Lung (tissue), 17 donors: ENCODE measurements at places on chromosomes 11 and 22. TPM values are rescaled to one million over a fixed set of nuclear protein-coding genes. Genes with fewer than 3 reads are reported as not detected.

GRCh38 chr22:44825310-44826150, 73.2 kb downstream of the ARHGAP8 start:
- DNase-seq, result no peak

DNA sequence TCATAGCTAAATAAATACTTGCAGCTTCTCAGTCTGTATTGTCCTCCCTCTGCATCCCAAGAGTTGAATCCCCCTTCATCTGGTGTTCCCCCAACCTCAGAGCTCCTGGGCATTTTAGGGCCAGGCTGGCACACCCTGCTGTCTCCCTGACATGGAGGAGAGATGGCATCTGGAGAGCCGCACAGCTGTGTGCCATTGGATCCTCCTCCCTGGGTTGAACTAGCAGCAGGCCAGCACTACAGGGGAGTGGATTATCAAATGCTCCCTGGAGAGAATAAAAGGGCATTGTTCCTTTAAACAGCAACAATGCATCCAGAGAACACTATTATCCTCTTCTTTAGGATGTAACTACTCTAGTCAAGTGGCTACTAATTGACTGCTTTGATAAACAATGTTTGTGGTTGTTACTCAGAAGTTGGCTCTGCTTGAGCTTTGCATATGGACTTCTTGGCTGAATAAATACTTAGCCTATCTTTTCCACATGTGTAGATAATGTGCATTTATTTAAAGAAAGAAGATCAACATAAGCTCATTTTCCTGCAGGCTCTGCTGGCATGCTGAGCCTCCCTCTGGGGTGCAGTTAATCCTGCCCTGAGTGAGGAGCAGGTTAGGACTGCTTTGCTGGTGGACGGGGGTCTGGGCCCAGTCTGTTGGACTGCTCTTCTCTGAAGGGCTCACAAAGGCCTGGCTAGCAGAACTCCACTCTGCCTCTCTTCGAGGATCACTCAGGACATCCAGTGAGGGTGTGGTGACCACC, 897.2 kb downstream of the TBC1D22A start:
- DNase-seq, result no peak

DNA sequence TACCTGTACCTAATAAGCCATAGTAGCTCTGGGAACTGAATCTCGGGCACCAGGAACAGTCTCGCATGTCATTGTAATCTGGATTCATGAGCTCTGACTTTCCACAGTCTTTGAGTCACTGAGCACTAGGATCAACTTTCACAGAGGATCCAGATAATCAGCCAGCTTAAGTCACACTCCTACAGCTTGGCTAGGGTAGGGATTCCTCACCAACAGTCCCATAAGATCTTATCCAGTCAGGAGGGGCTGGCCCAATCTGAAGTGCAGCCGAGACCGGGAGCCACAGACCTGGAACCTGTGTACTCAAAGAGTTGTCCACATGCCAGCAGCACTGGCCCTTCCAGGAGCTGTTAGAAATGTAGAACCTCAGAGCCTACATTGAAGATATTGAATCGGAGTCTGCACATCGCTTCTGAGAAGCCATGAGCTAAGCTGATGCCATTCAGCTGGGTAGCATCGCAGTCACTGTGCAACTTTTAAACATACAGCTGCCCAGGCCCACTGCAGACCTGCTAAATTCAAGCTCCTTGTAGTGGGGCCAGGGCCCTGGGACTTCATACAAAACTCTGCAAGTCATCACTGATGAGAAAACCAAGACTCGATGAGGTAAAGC, 538.8 kb upstream of the B3GAT1 start:
- no peak for DNase-seq

DNA sequence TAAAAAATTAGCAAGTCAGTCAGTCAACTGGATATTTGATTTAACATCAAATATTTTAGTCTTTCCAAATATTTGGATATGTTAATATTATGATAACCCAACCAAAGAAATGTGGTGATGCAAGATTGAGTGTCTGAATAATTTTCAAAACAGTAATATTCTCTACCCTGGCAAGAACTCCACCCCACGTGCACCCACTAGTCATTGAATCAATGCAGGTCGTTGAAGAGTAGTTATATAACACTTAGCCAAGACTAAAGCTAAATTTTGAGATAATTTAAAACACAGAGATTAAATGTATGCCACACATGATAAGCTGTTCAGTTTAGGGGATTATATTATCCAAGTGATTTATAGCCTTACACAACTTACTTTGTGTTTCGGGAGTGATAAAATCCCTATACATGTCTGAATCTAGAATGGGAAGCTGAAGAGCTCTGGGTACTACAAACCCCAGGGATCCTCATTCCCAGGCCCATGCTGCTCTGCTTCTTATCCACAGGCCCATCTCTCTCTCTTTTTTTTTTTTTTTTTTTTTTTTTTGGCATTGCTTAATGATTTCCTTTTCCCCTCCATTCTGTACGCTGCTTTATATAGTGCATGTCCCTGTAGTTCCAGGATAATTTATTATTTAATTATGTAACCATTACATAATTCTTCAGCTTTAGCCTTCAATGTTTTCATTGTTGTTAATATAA, 392.9 kb downstream of the NTM start:
- DNase-seq, result no peak

GRCh38 chr11:43575913-43576310, 104.6 kb upstream of the HSD17B12 start:
- no peak for DNase-seq

- no peak for DNase-seq
These were observed 453.1 kb downstream of the SOX6 start for GRCh38 chr11:15903246-15903645.

GRCh38 chr22:49204599-49205482, 622.8 kb downstream of the BRD1 start:
- no peak for DNase-seq

- DNase-seq, result no peak
These were observed 4.6 kb downstream of the RFPL1 start for GRCh38 chr22:29442976-29443375.

- no peak for DNase-seq
These were observed 68.9 kb upstream of the NUP50 start for GRCh38 chr22:45094825-45095224.

DNA sequence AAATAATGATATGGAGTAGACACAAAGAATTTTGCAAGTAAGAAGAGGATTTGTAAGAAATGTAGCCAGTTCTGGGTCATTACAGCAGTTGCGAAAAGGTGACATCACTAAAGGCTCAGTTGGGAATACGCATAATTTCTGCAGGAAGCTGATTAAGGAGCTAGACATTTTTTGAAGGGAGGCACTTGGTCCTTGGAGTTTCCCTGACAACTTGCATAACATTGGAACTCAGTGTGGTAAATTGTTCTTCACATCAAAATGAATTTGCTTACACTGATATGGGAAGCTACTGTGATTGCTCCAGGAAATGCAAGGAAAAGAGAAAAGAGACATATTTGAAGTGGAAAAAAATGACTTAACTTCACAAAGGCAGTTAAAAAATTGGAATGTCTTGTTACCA, 626.1 kb downstream of the NELL1 start:
- no peak for DNase-seq

DNA sequence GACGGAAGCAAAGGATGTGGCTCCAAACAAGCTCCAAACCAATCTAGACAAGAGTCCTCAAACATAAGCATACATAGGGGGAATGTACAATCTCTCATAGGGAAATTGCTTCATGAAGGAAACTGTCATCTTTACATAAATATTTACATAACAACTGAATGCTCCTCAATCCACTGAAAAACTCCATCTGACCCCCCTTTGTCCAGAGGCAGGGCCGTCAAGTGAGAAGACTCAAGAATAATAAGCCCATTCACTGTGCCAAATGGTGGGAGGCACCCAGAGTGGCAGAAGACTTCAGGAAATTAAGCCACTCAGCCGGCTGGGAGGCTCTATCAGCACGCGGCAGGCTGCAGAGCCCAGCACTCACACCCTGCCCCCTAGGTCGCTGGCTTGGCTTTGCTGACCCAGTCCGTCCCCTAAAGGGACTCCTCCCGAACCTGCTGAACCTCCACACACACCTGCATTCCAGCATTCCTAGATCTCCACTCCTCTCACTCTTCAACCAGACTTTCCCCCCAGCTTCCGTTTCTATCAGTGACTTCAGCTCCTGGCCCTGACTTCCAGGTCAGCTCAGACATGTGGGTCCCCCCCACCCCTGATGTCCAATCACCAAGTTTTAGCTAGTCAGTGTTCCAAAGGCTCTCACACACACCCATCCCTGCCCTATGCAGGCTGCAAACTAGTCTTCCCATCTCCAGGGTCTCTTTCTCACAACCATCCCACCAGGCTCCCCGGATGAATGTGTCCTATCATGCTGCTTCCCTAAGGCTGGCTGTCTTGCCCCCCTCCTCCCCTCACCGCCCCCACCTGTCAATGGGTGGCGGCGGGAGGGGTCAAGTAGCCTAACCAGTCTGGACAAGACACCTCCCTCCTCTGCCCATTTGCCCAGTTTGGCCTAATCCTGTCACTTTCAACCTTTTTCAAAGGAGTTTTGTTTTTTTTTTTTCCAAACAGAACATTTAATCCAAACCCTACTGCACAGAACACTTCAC, 11.3 kb downstream of the VPS37C start:
- peak; percentile 74 for DNase-seq

Gene RTN4RL2
- 0.31 TPM for total RNA-seq

Gene NCR3LG1
- 5.8 TPM for total RNA-seq

Gene RFPL1
- not detected for total RNA-seq
